ENCODE measurements at places on chromosomes 11 and 22.

- peaks cover 4% of the 10 kb centered on the region for H3K36me3 ChIP-seq
- no peaks in the 10 kb centered on the region for H3K27me3 ChIP-seq
- DNase-seq: no peak
- H3K27ac ChIP-seq: peak overlapping the region; percentile 15
- no peak overlapping the region for H3K4me3 ChIP-seq
Measured at GRCh38 chr11:82823647-82824619, 76.3 kb downstream of the PRCP start.

- H3K27me3 ChIP-seq: no peaks in the 10 kb centered on the region
- no peak for DNase-seq
- peaks cover 22% of the 10 kb centered on the region for H3K4me1 ChIP-seq
Measured at GRCh38 chr22:42939941-42940653, 74.9 kb downstream of the PACSIN2 start.

DNA sequence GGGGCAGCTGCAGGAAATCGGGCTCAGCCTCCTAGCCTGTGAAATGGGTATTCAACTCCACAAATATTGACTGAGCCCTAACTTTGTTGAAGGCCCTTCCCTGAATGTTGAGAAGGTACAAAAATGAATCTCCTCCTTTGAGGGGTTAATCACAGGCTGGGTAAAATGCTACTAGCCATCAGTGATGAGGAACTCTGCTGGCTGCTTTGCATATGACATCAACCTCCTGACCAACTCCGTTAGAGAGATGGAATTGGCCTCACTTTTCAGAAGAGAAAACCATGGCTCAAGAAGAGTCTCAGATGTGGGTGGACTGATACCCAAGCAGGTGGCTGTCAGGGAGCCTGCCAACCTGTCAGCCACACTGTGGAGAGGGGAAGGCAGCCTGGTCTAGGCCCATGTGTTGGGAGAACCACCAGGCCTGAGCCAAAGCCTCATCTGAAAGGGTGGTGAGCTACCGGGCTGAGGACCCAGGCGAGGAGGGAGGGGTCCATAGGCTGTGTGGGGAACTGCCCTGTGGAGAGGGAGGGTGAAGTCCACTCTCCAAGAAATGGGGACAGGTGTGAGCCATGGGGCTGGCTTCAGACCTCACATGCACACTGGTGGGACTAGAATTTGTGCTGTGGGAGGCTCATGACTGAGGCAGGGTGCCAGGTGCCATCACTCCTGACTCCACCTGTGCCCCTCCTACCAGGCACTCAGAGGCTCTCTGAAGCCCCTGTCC, 11.8 kb downstream of the CDCA5 start:
- H3K4me3 ChIP-seq: no peak overlapping the region
- no peaks in the 10 kb centered on the region for H3K36me3 ChIP-seq
- no peaks in the 10 kb centered on the region for H3K4me1 ChIP-seq

- no peaks in the 10 kb centered on the region for H3K27me3 ChIP-seq
- no peaks in the 10 kb centered on the region for H3K36me3 ChIP-seq
- DNase-seq: no peak
- H3K4me1 ChIP-seq: no peaks in the 10 kb centered on the region
Measured at GRCh38 chr22:28348613-28349609, 330.7 kb downstream of the TTC28 start.

GRCh38 chr11:993632-994167, 42.8 kb downstream of the MUC6 start:
- no peaks in the 10 kb centered on the region for H3K27me3 ChIP-seq
- H3K27ac ChIP-seq: no peak overlapping the region
- peaks cover 8% of the 10 kb centered on the region for H3K4me1 ChIP-seq
- H3K36me3 ChIP-seq: peaks cover 29% of the 10 kb centered on the region
- no peak for DNase-seq
- no peak overlapping the region for H3K4me3 ChIP-seq

DNA sequence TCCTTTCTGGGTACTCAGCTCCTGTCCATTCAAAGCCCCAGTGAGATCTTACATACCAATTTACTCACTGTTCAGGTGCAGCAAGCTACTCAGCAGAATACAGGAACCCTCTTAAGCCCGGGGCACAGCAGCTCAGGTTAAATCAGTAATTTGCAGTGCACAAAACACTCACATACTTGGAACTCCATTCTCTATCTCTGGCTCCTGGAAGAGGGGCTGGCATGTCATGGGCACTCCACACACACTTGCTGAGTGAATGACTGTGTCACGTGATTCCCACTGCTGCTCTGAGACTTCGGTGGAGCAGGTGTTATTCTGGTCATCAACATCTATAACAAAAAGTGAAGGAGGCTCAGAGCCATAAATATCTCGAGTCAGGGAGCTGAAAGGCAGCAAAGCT, 157.3 kb upstream of the BDNF start:
- no peaks in the 10 kb centered on the region for H3K27me3 ChIP-seq
- H3K27ac ChIP-seq: no peak overlapping the region
- no peaks in the 10 kb centered on the region for H3K4me1 ChIP-seq
- DNase-seq: no peak

- DNase-seq: no peak
- H3K36me3 ChIP-seq: no peaks in the 10 kb centered on the region
- no peaks in the 10 kb centered on the region for H3K4me1 ChIP-seq
Measured at GRCh38 chr11:60771146-60771545, 14.0 kb upstream of the MS4A10 start.

GRCh38 chr11:106517426-106517825, 440.0 kb downstream of the AASDHPPT start:
- no peak for DNase-seq
- H3K4me1 ChIP-seq: no peaks in the 10 kb centered on the region
- no peaks in the 10 kb centered on the region for H3K36me3 ChIP-seq

DNA sequence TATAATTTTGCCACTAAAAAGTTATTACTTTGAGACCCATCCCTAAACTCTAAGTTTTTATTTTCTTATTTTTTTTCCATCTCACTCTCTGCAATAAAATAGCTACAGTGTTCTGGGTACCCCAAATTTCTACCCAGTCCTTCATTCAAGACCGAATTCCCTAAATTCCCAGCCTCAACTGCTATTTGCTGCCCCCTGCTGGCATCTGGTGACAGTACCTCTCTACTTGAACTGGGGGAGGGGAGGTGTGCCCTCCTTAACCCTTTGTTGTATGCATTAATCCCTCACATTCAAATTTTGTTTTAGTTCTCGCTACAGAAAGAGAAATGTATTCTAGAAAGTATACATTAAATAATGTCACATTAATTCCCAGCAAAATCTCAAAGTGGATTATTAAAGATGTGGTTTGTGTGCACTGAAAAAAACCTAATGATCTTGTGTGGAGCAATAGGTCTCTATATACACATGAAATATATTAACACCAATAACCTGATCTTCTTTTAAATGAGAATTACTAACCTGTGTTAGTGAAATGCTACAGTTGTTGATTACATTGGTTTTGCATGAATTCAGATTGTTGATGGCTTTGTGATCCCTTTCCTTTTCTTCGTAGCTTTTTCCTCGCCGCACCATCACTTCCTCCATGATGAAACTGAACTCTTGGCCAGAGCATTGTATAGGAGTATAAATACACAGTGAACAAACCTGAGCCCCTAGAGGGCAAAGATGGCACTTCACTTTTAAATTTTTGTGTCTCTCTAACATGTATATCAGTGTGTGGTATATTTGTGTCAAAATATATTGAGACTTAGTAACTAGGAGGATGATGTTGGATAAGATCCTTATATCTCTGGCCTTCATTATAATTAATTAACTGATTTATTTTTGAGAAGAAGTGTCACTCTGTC, 590.0 kb downstream of the METTL15 start:
- H3K36me3 ChIP-seq: no peaks in the 10 kb centered on the region
- no peaks in the 10 kb centered on the region for H3K4me1 ChIP-seq
- H3K27ac ChIP-seq: no peak overlapping the region
- no peak overlapping the region for H3K4me3 ChIP-seq
- no peaks in the 10 kb centered on the region for H3K27me3 ChIP-seq
- DNase-seq: peak; percentile 64

DNA sequence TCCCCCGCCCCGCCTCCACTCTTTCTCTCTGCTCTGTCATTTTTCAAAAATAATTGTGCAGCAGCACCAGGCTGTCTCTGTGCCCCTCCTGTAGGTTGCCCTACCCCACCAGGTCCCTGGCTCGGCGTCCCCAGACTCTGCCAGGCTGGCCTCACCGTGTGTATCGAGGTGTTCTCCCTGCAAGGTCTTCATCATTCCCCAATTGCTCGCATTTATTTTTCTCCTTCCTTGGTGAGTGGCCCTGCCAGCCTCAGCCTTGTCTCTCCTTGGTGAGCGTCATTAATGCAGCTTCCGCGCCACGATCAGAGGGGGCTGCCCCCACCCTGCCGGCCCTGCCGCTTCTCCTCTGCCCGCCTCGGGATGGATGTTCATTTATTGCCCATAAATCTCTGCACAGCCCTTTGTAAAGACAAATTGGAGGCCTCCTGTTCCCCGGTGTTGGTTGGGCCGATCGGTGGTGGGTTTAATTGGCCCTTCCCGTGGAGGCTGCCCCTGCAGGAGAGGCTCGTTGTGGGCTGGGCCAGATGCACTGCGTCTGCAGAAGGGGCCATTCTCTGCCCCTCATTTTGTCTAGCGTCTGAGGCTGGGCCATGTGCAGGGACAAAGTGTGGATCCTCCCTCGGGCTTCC, 33.2 kb downstream of the RTN4R start:
- H3K27ac ChIP-seq: no peak overlapping the region
- no peak for DNase-seq
- no peaks in the 10 kb centered on the region for H3K4me1 ChIP-seq
- no peaks in the 10 kb centered on the region for H3K36me3 ChIP-seq
- no peak overlapping the region for H3K4me3 ChIP-seq

- H3K4me3 ChIP-seq: no peak overlapping the region
- peaks cover 2% of the 10 kb centered on the region for H3K4me1 ChIP-seq
- no peak overlapping the region for H3K27ac ChIP-seq
- H3K36me3 ChIP-seq: peaks cover 2% of the 10 kb centered on the region
- DNase-seq: no peak
- no peaks in the 10 kb centered on the region for H3K27me3 ChIP-seq
Measured at GRCh38 chr22:37624017-37624365, 15.4 kb downstream of the GGA1 start.

GRCh38 chr11:35792148-35792845, 129.7 kb downstream of the TRIM44 start:
- peaks cover 8% of the 10 kb centered on the region for H3K4me1 ChIP-seq
- H3K36me3 ChIP-seq: no peaks in the 10 kb centered on the region
- DNase-seq: no peak
- H3K4me3 ChIP-seq: no peak overlapping the region
- H3K27ac ChIP-seq: no peak overlapping the region
- H3K27me3 ChIP-seq: no peaks in the 10 kb centered on the region

DNA sequence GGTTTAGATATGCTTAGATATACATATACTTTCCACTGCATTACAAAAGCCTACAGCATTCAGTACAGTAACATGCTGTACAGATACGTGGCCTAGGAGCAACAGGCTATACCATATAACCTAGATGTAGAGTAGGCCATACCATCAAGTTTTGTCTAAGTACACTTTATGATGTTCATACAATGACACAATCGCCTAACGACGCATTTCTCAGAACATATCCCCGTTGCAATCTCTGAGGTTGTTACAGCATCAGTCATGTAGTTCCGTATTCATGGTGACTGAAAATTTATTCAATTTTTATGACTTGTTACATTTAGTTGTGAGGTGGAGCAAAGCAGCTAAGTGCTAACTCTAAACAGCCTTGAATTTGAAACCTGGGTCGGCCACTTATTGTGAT, 6.7 kb downstream of the ZBTB44 start:
- no peaks in the 10 kb centered on the region for H3K36me3 ChIP-seq
- H3K27me3 ChIP-seq: no peaks in the 10 kb centered on the region
- H3K27ac ChIP-seq: no peak overlapping the region
- no peak overlapping the region for H3K4me3 ChIP-seq
- H3K4me1 ChIP-seq: peaks cover 9% of the 10 kb centered on the region

GRCh38 chr11:44138286-44138685, 42.8 kb downstream of the EXT2 start:
- H3K4me3 ChIP-seq: no peak overlapping the region
- H3K36me3 ChIP-seq: no peaks in the 10 kb centered on the region
- no peaks in the 10 kb centered on the region for H3K27me3 ChIP-seq
- DNase-seq: no peak
- peaks cover 13% of the 10 kb centered on the region for H3K4me1 ChIP-seq

DNA sequence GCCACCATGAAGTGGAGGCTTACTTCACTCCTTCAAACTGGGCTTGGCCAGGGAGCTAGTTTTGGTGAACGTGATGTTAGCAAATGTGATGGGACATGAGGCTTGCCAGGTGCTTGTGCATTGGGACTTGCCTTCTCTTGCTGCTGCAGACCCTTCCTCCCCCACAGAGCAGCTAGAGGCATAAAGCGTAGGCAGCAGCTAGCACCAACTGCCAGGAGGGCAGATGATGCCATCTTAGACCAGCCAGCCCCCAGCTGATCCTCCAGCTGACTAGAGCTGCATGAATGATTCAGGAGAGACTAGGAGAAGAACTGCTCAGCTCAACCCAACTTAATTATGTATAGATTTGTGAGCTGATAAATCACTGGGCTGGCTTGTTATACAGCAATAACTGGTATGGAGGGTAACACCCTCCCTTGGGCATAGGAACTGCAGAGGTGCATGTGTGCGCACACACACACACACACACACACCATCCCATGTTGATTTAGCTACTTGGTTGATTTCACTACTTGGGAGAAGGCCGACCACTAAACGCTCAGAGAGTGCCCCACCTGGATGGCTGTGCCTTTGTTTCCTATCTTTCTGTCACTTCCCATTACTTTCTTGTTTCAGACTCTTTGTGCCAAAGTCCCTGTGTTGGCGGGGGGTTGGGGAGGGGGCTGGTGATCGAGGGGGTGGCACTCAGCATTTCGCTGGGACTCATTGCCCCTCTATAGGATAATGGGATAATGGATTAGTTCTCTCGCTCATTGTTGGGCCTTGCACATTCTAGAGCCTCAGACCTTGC, 202.8 kb downstream of the ADAMTS15 start:
- no peaks in the 10 kb centered on the region for H3K27me3 ChIP-seq
- H3K4me3 ChIP-seq: no peak overlapping the region
- H3K36me3 ChIP-seq: no peaks in the 10 kb centered on the region

DNA sequence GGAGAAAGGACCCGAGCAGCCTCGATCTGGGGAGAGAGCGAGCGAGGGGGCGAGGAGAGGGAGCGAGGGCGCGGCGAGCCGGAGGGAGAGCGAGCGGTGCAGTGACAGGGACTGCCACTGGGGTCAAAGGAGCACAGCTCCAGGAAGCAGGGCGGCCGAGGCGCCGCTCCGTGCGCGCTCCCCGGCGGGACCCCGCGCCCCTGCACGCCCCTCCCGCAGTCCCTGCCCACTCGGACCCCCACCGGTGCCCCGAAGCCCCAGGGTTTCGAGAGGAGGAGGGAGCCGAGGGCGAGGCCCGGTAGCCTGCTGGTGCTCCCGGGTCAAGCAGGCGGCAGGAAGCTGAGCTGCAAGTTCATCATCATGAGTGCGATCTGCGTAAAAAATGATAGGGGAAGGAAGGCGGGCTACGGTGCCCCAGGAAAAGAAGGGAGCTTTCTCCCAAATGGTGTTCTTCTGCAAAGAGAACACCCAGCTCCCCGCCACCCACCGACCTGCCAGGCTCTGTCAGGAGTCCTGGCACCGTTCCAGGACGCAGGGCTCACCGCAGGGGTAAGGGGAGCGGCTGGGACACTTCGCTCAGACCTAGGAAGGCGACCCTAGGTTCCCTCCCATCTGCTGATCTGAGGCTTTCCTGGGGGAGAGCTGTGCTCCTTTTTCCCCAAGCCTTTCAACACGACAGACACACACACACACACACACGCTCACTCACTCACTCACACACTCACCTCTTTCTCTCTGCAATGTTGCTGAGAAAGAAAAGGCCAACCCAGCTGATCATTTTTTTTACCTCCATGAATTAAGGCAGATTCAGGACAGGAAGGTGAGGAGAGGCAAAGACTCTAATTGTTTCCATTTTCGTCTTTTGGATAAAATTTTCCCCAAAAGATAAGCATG, at the start of gene MPPED2:
MPPED2 (minus strand) TSS at position 103 of the 894 bp plus-strand sequence. CDS start 5,980 bp downstream, outside the sequence.
- H3K4me1 ChIP-seq: no peaks in the 10 kb centered on the region
- no peaks in the 10 kb centered on the region for H3K36me3 ChIP-seq
- H3K27me3 ChIP-seq: peaks cover 20% of the 10 kb centered on the region
- peak within 1 kb of the TSS; percentile 75 for H3K4me3 ChIP-seq

Measured in kidney (tissue), 22 donors.